CD4-positive, alpha-beta T cell treated with Interleukin-15 for 4 hours (primary cell): ENCODE measurements at places on chromosomes 1 and 21.

- no peak for DNase-seq
Observed at GRCh38 chr1:43436371-43436770, 17.4 kb downstream of the HYI start.

- DNase-seq: no peak
Observed at GRCh38 chr1:227942021-227942715, 5.6 kb downstream of the WNT9A start.

GRCh38 chr1:29679316-29679715, 443.0 kb downstream of the PTPRU start:
- DNase-seq: no peak

DNA sequence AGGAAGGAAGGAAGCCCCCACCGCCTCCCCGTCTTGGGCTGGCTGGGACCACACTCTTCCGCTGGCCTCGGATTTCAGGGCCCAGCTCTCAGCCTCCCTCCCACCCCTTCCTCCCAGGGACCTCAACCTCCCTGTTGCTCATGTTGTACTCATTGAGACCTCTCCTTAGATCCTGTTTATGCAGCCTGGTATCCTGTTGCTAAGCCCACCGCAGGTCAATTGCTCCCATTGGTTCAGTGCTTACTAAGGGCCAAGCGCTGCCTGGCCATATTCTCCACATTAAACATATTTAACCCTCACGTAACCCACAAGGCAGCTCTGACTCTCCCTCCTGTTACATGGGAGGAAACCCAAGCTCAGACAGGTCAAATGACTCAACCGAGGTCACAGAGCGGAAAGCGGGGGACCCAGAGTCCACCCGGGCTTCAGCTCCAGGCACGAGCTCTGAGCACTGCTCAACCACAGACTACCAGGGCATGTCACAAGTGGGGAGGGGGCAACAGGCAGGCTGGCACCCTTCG, 23.2 kb upstream of the H6PD start:
- DNase-seq: no peak

DNA sequence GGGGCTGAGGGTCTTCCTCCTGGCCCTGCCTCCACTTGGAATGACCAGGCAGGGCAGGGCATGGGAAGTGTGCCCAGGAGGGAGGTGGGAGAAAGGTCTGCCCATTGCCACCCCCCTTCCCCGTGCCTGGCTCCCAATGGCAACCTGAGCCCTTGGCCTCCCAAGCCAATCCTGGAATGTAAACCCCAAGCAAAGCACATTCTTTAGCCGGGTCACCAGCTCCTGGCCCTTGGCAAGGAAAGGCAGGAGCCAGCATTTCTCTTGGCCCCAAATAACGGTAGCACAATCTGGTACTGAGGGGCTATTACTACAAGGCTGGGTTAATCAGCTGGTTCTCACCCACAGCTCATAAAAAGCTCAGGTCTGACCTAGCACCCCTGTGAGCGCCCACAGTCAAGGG, 6.9 kb upstream of the NUAK2 start:
- DNase-seq: no peak

DNA sequence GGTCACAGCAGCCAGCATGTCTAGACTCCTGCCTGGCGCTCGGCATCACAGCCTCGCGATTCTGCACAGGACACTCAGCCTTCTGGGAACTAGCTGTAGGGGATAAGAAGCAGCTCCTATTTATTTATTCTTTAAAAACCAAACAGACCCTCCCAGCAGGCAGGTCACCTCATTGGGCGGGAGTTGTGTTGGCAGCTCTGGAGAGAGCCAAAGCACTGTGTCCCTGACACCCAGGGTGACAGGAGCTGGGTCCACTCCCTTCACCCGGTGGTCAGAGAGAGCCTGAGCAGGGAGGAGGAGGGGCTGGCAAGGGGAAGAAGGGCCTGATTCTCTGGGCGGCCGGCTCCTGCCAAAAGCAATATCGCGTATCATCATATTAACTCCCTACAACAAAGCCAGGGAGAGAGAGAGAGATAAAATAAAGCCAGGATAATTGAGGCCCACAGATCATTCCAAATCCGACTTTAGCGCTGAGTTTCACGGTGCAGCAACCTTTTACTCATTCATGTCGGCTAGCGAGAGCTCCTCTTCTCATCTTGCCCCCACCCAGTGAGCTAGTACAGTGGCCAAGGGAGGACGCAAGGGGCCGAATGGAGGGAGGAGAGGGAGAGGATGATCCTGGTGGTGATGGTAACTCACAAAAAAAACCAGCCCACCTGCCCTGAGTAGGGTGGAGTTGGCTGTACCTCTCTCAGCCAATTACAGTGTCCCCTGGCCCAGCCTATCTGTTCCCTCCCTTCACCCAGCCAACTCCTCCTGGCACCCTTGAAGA, 79.8 kb upstream of the IFFO2 start:
- DNase-seq: no peak

- no peak for DNase-seq
Observed at GRCh38 chr1:29275435-29275834, 39.1 kb downstream of the PTPRU start.

- DNase-seq: no peak
Observed at GRCh38 chr1:191882870-191883269, 275.4 kb upstream of the RGS18 start.

GRCh38 chr1:194296201-194296600, 1109.8 kb upstream of the B3GALT2 start:
- no peak for DNase-seq

DNA sequence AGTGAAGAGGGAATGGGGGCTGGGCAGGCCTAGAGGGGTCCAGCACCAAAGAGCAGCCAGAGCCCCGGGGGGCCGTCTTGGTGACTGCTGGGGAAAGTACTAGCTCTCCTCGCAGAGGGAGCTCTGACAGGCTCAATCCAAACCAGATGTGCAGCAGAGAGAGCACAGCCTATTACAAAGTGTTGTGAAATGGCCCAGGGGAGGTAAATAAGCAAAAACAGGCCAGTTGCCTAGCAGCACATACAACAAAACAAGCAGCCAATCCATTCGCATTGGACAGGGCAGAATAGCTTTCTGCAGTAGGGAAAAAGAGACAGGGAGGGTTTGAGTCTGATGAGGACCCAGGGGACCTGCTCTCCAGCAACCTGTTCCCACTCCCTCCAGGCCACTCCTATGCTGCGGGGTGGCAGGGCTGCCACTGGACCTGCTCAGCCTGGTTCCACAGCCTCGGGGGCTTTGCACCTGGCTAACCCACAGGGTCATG, 239.6 kb upstream of the FGGY start:
- no peak for DNase-seq

DNA sequence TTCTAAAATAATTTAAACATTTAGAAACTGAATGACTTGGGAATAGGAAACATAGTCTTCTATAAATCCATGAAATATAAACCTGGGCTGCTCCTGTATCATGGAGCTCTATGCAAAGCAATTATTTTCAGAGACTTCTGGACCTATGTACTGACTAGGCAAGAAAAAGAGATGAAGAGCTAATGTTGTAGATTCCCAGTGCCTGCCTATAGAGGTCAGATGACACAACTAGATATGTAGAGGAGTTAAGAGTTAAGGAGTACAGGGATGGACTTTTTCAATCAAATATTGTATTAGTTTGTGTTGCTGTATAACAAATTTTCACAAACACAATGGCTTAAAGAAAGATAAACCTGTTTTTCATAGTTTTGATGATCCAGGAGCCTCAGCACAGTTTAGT, 1434.5 kb downstream of the KCNT2 start:
- no peak for DNase-seq

DNA sequence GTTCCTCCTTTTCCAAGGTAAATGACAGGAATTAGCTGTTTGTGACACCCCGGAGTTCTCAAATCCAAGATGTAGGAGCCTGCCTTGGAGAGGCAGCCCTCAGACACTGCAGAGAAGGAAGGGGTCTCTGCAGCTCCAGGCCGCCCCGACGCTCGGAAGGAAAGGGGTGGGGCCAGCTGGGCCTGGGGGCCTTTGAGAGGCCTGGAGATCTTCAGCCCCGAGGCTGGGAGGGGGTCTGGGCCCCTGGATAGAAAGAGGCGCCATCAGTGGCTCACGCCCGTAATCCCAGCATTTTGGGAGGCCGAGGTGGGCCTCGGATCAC, 1.1 kb upstream of the TNFRSF18 start:
- no peak for DNase-seq

DNA sequence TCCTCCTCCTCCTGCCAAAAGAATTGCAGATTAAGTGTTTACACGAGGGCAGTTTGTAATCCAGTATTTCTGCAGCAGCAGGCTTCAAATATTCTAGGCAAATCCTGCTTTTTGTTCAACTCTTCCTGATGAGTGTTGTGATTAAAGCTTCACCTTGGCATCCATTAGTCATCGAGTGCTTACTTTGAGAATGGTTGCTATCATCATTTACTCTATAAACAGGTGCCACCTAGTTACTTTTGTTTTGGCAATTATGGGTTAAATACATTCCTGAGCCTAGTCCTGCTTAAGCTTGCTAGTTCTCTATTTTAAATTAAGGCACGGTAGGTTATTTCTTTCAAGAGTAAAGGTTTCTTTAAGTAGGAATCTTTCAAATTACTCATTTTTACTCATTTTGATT, 20.3 kb downstream of the PDC start:
- no peak for DNase-seq

DNA sequence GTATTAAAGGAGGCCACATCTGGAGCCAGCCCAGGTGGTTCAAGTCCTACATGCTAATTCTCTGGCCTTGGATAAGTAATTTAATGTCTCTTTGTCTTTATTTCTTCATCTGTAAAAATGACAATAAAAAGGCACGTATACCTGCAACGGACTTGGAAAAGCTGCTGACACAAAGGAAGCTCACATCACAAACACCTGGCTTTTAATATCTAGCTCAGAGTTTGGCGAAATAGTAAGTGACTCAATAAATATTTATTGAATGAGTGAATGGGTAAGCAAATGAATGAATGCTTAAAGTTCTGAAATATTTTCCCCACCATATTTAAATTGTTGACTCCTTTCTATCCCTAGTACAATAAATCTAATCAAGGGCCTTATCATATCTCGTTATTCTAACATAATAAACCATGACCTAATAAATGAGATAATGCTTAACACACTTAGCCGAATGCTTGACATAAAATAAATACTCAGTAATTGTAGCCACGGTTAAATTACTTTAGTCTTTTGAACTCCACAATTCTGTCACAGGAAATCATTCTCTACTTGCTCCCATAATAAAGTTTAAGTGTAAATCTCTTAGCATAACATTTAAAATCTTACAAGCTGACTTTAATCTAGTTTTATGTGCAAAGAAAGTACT, 74.7 kb upstream of the PALMD start:
- no peak for DNase-seq

DNA sequence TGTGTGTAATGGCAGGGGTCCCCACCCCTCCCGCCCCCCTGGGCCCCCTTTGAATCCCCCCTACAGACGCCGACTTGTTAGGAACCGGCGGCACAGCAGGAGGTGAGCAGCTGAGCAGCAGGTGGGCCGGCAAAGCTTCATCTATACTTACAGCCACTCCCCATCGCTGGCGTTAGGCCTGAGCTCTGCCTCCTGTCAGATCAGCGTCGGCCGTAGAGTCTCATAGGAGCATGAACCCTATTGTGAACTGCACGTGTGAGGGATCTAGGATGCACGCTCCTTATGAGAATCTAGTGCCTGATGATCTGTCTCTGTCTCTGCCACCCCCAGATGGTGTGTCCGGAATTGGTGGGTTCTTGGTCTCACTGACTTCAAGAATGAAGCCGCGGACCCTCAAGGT, 14.9 kb upstream of the VPS26C start:
- DNase-seq: no peak

- no peak for DNase-seq
Observed at GRCh38 chr1:32356478-32356877, 5.8 kb downstream of the FAM229A start.

DNA sequence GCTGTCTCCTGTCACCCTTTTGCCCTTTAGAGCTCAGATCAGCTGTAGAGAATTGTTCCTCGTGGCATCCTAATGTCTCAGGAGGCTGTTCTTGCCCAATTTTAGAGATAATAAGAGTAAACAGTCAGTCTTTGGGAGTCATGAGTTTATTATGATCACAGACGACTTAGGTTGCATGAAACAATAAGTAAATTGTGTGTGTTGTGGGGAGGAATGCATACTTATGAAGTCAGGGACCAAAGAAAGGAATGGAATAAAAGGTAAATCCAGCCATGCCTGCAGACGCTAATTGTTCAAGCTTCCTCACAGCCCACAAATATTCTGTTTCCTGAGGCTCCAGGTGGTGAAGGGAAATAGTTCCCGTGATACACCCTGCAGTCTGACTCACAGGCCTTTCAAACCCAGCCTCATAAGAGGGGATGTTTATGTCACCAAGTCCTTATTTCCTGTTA, 897 bp downstream of the EPHX4 start:
- DNase-seq: no peak

GRCh38 chr1:200245473-200245872, 164.4 kb downstream of the ZNF281 start:
- DNase-seq: no peak

GRCh38 chr1:157181790-157182189, 43.6 kb upstream of the ETV3 start:
- DNase-seq: no peak

DNA sequence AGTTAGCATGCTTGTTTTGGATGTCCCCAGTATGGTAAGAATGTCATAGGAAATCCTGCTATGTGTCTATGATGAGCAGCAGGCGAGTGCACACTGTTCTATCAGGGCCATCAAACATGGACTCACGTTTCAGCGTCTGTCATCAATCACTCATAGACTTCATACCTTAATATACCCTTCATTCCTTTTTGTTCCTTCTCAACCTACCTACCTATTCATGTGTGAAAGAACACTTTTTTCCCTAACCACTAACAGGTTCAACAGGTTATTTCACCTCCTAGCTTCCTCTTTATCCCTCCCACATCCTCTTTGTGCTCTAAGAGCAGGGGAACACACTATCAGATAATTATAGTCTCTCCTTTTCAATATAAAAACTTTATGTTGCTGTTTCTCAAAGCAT, 300.6 kb downstream of the TM2D1 start:
- DNase-seq: no peak

DNA sequence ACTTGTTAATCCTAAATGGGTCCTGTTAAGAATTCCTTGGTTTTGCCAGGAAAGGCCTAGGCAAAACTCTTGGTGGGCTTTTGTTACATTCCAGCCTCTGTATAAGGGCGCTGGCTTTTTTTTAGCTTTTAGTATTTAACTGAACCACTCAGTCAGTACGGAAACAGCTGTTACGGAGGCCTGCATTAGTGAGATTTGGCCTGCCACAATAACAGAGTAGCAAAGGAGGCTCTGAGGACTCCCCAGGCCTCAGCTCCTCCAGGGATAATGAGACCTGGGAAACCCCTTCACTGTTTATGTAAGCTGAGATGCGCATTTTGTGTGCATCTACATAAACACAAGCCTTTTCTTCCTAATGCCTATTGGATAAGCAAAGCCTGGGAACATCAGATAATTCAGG, 210.2 kb downstream of the APP start:
- DNase-seq: no peak

DNA sequence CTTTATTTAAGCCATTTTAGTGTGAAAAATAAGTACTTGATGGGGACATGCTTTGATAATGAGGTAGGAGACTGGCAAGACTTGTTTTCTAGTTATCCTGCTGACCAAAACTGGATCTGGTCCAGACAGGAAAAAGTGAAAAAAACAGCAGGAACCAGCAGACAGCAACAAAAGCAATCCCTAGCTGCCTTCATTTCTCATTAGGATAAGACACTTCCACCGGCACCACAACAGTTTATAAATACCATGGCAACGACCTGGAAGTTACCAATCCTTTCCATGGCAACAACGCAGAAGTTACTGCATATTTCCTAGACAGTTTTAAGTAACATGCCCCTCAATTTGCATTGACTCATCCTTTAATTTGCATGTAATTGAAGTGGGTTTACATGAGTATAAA, 993.8 kb upstream of the NCAM2 start:
- no peak for DNase-seq

- DNase-seq: no peak
Observed at GRCh38 chr1:1872329-1872994, 18.4 kb downstream of the GNB1 start.

- DNase-seq: peak; percentile 44
Observed at GRCh38 chr1:174157157-174157806, 2.0 kb upstream of the RABGAP1L start.
